Fibroblast of mammary gland (primary cell): ENCODE measurements at places on chromosomes 7 and 10.

GRCh38 chr7:91749418-91749817 lies 131.1 kb downstream of the MTERF1 start:
- no peak for DNase-seq

- DNase-seq, result peak; percentile 80
These were observed 4.1 kb downstream of the ERCC6 start for GRCh38 chr10:49534670-49535381.

- DNase-seq, result no peak
These were observed 120.3 kb upstream of the GLCCI1 start for GRCh38 chr7:7848246-7848645.

DNA sequence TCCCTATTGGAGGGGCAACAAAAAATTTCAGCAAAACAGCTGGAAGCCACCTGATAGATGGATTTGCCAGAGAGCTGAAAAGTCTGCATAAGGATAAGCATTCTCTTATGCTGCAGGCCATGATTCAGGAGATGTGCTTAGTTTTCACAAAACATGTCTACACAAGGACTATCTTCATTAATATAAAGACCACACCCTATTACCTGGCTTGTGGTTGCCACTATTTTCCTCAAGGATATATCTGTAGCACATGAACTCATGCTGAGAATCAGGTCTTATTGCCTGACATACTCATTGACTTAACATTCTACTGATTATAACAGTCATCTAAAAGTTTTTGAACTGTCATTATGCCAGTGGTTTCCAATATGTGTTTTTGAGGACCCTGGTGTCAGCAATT lies 7.1 kb upstream of the COL17A1 start:
- DNase-seq, result no peak

DNA sequence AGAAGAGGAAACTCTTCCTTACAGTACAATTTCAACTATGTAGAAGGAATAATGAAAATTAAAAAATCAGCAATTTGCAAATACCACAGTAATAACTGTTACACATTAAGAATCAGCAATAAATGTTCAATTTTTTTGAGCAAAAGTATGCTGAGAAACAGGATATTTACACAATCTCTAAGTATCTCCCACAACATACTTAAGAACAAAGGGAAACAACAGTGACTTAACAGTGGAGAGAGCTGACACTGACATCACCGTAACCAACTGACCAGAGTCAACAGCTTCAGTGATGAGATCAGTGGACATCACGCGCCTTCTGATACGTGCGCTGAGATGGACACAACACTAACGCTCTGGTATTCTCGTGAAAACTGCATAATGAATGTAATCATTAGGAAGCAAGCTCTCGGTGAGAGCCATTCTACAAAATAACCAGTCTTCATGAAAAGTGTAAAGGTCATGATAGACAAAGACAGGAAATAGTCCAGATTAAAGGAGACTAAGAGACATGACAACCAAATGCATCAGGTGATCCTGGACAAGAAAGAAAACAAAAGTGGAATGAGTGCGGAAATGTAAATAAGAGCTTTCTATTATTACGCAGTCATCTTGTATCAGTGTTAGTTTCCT lies 82.6 kb downstream of the PIP4K2A start:
- DNase-seq, result peak; percentile 75

GRCh38 chr7:30594048-30594539 lies 584 bp upstream of the GARS1 start:
- DNase-seq, result peak; percentile 36

GRCh38 chr10:51786684-51787035 lies 87.3 kb upstream of the CSTF2T start:
- DNase-seq, result no peak

- no peak for DNase-seq
These were observed 7.8 kb downstream of the EBF3 start for GRCh38 chr10:129956286-129956670.

DNA sequence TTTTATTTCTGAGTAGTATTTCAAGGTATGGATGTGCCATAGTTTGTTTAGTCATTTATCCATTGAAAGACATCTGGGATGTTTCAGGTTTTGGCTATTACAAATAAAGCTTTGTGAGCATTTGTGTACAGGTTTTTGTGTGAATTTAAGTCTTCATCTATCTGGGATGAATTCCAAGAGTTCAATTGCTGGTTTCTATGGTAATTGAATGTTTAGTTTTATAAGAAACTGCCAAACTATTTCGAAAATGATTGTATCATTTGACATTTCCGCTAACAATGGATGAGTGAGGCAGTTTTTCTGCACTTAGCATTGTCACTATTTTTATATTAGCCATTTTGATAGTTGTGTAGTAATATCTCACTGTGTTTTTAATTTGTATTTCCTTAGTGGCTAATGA lies 99.4 kb downstream of the WDFY4 start:
- DNase-seq, result no peak

- DNase-seq, result no peak
These were observed 20.5 kb downstream of the DIP2C start for GRCh38 chr10:668786-669485.

DNA sequence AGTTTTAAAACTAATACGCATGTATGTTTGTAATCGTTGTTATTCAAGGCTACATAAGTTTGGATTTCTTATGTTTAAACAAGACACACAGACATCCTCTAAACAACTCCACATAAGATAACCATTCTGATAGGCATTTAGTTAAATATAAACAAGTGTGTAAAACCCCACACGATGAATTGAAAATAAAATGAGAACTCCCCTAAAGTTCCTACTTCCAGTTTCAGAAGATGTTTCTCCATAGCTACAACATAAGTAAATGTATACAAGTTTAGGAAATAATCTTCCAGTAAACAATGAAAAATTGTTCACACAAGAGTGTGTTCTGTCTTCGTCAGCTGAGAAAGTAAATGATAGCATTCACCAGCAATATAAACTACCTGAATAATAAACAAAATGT lies 246.8 kb downstream of the RNLS start:
- no peak for DNase-seq

- DNase-seq, result no peak
These were observed 463.2 kb upstream of the C7orf33 start for GRCh38 chr7:148127374-148127773.

DNA sequence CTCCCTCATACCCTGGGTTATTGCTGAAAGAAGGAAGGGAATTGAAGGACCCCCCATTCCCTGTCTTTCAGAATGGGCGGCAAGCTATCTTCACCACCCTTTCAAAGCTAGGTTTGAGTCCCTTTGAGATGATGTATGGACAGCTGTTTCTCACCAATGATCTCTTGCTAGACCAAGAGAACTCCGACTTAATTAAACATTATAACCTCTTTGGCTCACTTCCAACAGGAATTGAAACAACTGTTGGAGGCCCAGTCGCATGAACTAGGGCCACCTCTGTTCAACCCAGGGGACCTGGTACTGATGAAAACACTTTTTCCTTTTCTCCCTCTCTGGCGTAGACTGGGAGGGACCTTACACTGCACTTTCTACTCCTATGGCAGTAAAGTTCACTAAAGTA lies 110.6 kb downstream of the ITGB8 start:
- no peak for DNase-seq

DNA sequence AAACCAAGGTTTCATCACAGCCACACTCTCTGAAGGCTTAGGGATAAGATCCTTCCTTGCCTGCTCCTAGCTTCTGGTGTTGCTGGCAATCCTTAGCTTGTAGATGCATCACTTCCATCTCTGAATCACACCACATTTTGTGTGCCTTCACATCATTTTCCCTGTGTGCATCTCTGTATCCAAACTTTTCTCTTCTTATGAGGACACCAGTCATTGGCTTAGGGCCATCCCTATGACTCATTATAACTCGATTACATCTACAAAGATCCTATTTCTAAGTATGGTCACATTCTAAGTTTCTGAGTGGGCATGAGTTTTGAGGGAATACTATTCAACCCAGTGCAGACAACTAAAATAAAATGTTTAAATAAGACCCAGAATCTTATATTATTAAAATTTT lies 121.7 kb downstream of the C7orf25 start:
- DNase-seq, result peak; percentile 81

DNA sequence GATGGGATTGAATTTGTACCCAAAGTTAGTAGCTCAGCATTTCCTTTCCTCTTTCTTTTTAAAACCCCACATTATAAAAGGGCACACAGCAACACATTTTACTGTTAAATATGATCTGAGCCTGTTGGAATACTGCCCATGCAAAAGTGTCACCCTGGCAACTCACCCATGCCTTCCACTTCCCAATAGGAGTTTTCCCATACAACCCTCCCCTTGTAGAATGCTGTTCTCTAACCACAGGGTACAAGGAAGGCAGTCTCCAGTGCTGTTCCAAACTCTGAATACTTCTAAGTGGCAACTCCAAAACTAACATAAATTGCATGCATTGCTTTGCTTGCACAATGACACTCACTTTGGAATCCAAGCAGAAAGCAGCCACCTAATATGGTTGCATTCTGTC lies 60.8 kb downstream of the NRCAM start:
- DNase-seq, result no peak

DNA sequence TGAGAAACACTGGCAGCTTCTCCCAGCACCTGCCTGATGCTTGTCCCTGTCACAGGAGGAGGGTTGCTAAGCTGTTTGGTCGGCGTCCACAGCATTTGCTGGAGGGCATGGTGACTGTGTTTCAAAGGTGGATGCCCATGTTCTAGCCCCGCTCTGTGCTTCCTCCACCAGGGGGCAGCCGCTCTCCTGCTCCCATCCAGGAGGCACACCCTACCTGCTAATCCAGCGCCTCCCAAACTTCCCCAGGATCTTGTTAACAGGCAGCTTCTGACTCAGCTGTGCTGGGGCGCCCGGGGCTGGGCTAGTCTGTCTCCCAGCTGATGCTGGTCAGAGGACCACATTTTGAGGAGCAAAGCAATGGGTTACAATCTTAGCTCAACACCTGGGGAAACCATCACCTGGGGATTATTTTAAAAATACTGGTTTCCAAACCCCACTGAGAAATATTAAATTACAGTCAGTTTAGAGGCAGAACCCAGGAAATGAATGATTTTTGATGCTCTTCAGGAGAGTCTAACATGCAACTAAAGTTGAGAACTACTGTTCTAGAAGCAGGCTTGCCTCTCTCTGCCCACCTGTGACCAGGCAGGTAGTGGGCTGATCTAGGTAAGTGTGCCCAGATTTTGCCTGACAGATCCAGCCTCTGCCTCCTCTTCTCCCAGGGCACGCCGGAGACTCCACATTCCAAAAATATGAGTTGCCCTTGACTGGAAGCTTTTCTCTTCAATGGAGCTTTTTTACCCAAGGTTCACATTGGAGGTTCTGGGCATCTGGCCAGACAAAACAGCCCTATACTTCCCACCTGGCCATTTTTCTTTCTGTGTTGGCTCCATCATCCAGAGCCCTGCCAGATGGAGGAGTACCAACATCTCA lies 92.7 kb upstream of the GPR26 start:
- DNase-seq, result peak; percentile 3

- DNase-seq, result peak; percentile 84
These were observed 24.0 kb upstream of the EEPD1 start for GRCh38 chr7:36129048-36129534.

GRCh38 chr10:113441220-113441619 lies 111.6 kb upstream of the HABP2 start:
- DNase-seq, result no peak

DNA sequence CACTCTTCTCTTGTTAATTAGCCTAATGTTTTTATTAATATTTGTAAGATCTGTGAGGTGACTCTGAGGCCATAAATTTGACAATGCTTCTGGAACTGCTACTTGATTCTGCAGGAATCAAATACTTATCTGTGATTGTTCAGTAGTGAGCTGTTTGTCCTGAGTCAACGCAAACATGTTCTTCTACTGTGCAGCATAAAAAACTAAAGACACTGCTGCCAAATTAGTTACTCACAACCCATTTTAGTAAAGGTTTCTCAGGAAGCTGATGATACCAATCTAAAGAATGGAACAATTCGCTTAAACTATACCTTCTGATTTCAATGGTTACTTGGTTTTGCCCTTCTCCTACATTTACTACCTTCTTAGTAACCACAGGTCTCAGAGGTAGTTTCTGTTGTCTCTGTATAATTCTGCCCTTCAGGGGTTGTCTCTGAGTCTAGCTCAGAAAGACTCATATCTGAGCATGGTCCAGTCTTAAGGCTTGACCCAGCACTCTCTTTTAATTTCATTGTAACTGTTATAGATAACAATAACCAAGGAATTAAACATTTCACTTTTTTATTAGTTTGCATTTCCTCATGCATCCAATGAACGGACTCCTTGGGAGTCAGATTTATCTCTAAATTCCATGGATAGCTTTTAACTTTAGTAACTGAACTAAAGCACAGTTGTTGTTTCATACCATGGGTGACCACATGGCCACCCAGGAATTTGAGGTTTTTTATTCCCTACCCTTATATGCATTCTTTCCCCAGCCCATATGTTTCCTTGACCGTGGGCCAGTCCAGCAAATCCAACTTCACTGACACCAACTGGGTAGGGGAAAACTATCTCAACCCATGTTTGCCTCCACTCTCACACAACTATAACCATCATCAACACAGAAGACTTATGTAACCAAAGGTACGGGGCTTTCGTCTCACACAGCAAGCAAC lies 309.5 kb upstream of the TEX47 start:
- no peak for DNase-seq

DNA sequence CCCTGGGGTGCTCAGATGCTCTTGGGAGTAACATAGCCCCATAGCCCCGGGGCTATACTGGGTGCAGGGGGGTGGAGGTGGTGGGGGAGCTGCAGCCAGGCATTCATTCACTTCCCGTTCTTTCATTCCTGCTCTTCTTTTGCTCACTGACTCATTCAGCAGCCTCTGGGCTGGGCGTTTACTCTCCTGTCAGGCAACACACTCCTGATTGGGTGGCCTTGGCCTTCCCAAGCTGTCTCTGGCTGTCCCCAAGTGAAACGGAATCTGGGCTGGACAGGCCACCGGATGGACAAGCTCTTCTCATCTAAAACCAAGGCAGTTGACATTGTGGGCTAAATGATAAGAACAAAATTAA lies 34.6 kb downstream of the CHST3 start:
- DNase-seq, result peak; percentile 67

DNA sequence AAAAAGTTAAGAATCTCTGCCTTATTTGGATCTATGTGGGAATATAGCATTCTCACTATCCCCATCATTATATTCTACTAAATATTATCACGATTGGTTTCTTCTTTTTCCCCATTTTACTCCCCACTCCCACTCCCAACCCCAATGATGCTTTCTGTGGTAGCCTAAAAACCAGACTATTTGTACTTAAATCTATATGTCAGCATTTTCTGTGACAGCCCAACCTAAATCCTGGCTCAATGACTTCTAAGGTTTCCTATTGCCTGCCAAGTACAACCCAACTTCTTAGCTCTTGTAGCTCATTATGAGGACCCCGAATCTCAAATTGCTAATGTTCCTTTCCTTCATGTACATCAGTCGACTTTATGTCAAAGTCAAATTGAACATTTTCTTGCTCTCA lies 598.6 kb downstream of the XPNPEP1 start:
- no peak for DNase-seq

DNA sequence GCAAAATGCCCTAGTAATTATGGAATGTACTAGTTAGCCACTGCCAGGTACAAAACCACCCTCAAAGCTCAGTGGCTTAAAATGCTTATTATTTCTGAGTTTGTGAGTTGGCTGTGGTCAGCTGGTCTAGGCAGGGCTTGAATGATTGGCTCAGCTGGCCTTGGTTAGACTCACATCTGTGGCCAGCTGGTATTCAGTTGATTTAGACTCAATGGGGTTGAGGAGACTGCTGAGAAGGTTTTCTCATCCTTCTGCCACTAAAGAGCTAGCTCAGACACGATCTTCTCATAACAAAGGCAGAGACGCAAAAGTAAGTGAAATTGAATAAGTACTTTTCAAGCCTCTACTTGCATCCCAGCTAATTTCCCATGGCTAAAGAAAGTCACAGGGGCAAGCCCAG lies 57.1 kb upstream of the CYP2C18 start:
- no peak for DNase-seq
